Esophagus squamous epithelium (tissue), 5 donors: ENCODE measurements at places on chromosomes 3 and 15.

DNA sequence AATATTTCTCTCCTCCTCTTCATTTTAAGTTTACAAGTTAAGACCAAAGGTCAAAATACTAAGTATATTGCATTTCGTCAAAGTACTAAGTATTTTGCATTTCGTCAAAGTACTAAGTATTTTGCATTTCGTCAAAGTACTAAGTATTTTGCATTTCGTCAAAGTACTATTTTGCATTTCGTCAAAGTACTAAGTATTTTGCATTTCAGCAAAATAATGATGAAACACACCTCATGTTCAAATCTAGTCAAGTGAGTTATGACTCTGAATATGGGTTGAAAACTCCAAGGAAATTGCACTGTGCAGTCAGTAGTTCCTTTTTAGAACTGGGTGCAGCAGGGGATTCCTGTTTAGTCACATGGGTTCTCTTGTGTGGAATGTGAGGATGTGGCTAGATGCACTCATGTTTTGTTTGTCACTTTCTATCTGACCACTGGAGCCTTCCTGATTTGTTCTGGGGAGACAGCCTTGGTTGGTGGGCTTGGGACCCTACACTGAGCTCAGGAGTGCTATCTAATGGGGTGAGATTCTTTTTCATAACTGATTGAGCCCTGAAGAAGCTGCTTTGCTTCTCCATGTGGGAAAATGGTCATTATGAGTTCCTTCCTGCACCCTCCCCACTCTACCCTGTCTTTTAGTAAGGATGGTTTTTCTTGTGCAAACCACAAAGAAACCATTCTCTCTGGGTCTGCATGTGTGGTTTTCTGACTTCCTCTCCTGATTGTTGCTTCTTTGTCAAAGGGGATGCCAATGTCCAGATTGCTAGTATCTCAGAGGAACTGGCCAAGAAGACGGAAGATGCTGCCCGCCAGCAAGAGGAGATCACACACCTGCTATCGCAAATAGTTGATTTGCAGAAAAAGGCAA lies 73.4 kb downstream of the CCK start:
- DNase-seq = no peak

- DNase-seq = no peak
These were observed 14.8 kb upstream of the ARNT2 start for GRCh38 chr15:80389370-80389769.

- DNase-seq = no peak
These were observed 47.2 kb upstream of the SLC6A11 start for GRCh38 chr3:10768708-10769394.

GRCh38 chr15:29904757-29905417 lies 82.6 kb upstream of the TJP1 start:
- DNase-seq = no peak

GRCh38 chr3:37149257-37149656 lies 25.1 kb downstream of the LRRFIP2 start:
- no peak for DNase-seq

DNA sequence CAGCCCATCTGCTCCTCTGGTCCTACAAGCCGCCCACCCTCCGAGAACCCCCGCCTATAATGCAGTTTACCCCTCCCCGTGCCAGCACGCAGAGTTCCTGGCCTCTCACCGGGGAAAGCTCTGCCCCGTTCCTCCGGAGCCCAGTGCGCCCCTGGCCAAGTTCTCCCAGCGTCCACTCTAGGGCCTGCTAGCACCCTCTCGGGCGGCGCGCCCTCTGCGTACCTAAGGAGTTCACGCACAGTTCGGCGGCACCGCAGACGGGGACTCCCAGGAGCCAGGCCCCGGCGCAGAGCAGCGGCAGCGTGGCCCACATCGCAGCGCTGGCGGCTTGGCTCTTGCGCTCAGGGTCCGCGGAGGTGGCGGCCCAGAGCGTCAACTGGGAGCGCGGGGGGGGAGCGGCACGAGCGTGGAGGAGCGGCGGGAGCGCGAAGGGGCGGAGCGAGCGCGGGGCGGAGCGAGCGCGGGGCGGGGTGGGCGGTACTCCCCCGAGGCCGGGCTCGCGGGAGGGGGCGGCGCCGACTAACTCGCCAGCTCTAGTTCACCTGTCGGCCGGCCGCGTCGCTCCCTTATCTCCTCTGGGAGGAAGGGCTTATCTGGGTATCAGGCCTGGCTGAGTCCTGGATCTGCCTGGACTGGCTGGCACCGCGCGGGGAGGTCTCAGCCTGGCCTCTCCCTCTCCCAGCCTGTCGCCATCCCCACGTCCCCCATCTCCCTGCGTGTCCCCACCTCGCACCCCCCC lies at the start of gene CTSH:
TSS of gene CTSH (minus strand) at position 378 of the 739 bp plus-strand sequence. CDS start at position 313, 65 bp downstream.
- DNase-seq = no peak

- no peak for DNase-seq
These were observed 112.4 kb downstream of the FRMD5 start for GRCh38 chr15:44082558-44083157.

- no peak for DNase-seq
These were observed 292.7 kb upstream of the STT3B start for GRCh38 chr3:31240013-31240412.

DNA sequence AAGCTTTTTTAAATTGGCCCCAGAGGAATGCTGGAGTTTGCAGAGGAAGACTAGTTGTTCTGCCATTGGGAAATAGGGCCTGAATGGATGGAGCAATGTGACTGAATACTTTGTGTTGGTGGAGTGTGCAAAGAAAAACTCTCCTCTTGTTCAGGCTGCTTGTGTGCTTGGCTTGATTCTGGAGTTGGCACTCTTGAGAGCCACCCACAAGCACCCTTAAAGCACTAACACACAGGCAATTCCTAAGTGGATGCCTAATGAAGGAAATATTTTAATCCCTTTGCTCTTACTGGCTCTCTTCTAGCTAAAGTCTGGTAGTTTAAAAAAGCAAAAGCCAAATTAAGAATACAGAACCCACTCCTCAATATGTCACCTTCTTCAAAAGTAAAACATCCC lies 304.4 kb upstream of the C2CD4B start:
- DNase-seq = no peak

GRCh38 chr3:171135549-171135948 lies 109.0 kb upstream of the SLC2A2 start:
- DNase-seq = no peak

DNA sequence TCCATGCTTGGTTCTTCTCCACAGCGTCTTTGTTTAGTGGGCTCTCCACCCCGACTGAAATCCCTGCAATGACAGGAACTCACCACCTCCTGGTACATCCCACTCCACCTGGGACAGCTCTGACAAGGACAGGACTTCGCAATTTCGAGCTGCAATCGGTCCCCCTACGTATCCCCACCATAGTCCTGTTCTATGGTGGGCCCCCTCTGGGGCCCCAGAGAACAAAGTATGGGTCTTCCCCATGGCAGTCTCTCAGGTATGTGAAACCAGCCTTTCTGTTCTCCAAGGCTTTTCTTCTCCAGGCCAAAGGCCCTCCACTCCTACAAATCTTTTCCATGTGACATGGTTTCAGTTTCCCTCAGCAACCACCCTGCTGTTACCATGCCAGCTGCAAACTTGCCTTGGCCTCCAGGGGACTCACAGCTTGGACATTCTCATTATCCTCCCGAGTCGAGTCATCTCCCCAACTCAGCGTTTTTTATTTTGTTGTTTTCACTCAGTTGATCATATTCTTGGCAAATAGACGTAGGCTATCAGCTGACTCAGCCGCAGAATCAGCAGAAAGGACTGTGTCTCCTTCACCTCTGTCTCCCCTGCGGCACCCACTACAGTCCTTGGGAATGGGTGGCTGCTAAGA lies 233.3 kb downstream of the OPA1 start:
- no peak for DNase-seq

GRCh38 chr3:114850898-114851297 lies 296.2 kb downstream of the ZBTB20 start:
- DNase-seq = no peak

DNA sequence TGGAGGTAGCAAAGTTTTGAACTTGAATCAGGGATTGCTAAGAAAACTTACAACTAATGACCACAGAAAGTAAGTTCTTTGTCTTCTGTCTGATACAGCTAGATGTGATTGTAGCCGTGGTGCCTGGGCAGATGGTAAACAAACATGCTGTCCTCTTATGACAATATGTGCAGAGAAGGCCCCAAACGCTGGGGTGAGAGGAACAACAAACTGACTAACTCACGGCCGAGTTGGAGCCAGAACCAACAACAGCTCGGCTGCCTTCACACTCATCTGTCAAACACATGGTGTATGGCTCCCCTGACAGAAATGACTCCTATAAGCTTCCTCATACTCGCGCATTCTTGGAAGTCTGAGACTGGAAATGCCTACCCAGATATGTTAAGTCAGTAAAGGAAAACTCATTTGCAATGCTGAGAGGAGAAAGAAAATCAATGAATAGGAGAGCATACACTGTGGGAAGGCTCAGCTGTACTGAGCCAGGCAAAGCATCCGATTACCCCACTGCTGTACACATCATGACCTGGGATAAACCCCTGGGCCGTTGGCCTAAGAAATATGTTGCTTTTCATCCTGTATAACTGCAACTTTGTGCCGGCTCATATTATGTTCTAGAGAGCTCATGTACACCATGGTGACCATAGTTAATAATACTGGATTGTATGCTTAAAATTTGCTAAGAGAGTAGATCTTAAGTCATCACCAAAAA lies 5.7 kb downstream of the THBS1 start:
- DNase-seq = no peak

GRCh38 chr3:52238193-52238760 lies 681 bp downstream of the TWF2 start:
- DNase-seq = no peak
